Fibroblast of mammary gland (primary cell): ENCODE measurements at places on chromosomes 1 and 21.
A peak's percentile ranks its signal among the peaks of the same experiment; 100 is the strongest.

- peak; percentile 17 for DNase-seq
These were observed 63.6 kb upstream of the ZC3H12A start for GRCh38 chr1:37410815-37411214.

DNA sequence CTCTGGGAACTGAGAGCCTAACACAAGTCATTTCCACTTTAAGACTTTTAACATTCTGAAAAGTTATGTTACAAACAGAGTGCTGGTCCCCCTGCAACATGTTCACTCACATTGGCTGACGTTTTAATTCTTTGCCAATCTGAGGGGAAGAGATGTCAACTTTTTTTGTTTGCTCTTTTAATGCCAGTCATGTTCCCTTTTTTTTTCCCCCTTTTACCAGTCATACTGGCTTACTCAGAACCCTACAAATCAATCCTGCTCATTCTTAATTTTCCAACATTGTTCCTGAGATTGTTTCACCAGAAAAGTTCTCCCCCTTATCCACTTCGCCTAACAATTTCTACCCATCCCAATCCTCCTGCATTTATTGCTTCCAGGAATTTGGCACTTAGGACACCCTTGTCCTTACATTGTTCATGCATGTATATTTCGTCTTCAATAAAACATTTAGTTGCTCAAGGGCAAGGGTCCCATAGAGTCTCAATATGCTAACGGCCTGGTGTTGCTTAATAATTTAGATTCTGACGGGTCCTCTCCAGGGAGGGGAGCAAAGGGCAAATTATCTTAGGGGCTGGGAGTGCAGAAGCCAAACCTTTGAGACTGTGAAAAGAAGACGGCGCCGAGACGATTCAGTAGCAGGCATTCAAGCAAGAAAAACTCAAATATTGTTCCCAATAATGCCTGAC lies 624 bp upstream of the CR1L start:
- no peak for DNase-seq

DNA sequence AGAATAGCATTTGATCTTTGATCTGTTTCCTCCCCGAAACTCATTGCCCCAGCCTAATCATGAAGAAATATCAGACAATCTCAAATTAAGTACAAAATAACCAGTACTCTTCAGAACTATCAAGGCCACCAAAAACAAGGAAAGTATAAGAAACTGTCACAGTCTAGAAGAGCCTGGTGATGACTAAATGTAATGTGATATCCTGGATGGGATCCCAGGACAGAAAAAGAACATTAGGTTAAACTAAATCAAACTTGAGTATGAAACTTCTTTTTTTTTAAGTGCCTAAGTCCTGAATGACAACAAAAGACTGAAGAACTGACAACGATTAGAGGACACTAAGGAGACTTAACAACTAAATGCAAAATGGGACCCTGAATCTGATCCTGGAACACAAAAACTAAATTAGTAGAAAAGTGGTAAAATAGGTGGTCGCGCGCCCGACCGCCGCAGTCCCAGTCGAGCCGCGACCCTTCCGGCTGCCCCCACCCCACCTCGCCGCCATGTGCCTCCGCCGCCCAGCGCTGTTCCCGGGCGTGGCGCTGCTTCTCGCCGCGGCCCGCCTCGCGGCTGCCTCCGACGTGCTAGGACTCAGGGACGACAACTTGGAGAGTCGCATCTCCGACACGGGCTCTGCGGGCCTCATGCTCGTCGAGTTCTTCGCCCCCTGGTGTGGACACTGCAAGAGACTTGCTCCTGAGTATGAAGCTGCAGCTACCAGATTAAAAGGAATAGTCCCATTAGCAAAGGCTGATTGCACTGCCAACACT lies 5.5 kb upstream of the PRKAB2 start:
- DNase-seq: peak; percentile 83

DNA sequence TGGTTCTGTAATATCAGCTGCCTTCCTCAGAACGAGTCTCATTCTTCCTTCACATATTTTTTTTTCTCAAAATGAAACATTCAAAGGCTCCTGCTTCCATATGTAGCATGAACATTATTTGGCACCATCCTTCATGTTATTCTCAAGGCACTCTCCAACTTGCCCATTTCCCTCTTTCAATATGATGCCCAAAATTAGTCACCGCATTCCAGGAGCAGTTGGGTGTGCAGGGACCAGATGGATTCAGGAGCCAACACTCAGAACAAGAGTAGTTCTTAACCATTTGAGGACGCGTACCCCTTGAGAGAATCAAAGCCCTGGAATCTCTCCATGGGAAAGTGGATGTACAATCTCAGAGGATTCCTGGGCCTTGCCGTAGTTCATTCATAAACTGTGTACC lies 50.3 kb downstream of the KCNK1 start:
- no peak for DNase-seq

GRCh38 chr1:200558866-200559459 lies 61.6 kb downstream of the KIF14 start:
- peak; percentile 71 for DNase-seq

DNA sequence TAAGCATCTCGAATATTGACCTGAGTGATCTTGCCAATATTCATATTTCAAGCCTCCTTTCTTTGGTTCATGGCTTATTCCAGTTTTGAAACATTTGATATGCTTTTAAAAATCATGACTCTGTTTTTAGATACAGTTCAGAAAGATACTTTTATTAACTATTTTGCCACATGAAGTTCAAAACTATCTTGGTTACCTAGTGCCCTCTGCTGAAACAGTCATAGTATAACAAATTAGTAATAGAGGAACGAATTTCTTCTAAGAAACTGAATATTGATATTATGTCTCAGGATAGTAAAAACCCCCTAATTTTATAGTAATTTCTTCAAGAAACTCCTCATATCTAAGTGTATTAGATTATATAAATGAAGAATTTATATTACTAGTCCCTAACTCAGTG lies 52.6 kb upstream of the RC3H1 start:
- DNase-seq: peak; percentile 60

DNA sequence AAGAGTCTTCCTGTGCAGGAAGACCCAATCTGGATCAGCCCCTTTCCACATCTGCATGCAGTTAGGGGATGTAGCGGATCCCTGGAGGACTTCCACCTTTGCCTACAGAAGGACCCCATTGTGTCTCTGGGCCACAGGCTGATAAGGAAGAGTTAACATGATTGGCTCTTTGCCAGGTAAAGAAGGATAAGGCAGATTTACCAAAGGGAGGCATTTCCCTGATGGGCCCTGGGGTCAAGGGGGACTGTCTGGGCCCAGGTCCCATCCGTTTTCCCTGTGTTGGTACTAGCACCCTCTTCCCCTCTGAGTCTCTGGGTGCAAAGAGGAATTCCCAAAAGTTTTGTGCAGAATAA lies 29.1 kb downstream of the SLC26A9 start:
- no peak for DNase-seq

DNA sequence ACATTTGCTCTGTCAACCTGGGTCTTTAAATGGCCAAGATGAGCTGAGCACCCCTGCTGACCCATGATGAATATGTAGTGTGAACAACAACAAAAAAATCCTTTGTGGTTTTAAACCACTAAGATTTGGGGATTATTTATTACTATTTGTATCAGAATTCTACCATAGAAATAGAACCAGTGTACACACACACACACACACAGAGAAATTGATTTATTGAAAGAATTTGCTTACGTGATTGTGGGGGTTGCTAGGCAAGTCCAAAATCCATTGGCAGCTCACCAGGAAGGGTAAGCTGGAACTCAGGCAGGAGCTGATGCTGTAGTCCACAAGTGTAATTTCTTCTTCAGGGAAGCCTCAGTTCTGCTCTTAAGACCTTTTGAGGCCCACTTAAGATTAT lies 82.5 kb upstream of the MAP1LC3C start:
- DNase-seq: peak; percentile 83

DNA sequence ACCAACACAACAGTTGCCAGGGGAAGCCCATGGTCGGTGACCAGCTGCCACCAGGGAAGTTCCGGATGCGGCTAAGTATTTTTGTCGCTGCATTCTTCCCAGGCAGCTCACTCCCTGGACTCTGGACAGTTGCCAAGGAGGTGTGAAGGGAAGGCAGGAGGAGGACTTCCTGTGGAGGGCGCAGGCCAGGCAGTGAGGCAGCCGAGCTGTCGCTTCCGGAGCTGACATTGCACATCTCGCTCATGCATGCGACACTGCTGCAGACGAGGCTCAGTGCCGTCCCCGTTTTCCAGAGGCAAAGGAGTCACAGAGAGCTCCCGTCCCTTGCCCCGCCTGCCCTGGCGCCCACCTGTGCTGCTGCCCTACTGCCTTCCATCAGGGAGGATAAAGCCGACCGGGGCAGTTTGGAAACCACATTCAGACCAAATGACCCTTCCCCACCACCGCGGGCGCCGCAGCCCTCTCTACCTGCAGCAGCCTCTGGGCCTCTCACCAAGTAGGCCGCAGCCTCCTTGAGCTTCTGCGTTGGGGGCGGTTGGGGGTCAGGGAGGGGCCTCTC lies 81.4 kb downstream of the NENF start:
- DNase-seq: peak; percentile 16

GRCh38 chr21:15222707-15223106 lies 157.9 kb upstream of the NRIP1 start:
- DNase-seq: peak; percentile 29

- DNase-seq: no peak
These were observed 185.3 kb upstream of the POU3F1 start for GRCh38 chr1:38231941-38232340.

DNA sequence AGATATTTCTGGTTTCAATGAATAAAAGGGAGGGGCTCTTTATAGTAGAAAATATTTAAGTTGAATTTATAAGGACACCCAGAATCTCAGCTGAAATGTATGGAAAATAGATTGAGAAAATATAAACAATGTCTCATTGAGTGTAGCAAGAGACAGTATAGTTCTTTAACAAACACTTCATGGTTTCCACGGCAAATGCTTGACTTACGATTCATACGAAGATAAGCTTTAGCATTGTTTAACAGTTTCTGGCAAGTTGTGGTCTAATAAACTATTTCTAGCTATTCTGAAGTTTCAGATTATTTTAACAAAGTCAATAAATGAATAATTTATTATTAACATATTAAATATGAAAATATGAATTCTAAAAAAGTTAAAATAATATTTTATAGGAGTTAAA lies 1419.4 kb downstream of the KCNT2 start:
- DNase-seq: no peak

GRCh38 chr1:39080831-39081270 lies 54.7 kb downstream of the NDUFS5 start:
- no peak for DNase-seq

DNA sequence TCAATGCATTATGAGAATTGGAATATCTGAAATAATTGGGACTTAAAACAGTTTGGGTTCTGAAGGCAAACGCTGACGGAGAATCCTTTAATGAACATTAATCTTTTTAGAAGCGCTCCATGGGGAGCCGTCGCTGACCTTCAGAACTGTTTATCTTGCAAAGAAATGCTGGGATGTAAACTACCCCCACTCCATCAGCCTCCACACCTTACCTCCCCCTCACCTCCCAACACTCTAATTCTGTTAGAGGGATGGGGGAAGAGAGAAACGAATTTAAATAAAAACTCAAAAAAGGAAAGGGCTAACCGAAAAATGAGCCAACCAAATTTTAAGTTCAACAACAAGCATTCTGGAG lies 44.1 kb upstream of the DNAJC6 start:
- DNase-seq: no peak

- DNase-seq: peak; percentile 99
These were observed at the start of gene DNAJB4 for GRCh38 chr1:78004719-78005447. DNAJB4 (plus strand) TSS chr1:78004939; CDS start chr1:78005111, 172 bp downstream.

GRCh38 chr1:153231785-153232184 lies 14.4 kb downstream of the PRR9 start:
- no peak for DNase-seq

- peak; percentile 37 for DNase-seq
These were observed 49.5 kb upstream of the RAB4A start for GRCh38 chr1:229221106-229222019.

DNA sequence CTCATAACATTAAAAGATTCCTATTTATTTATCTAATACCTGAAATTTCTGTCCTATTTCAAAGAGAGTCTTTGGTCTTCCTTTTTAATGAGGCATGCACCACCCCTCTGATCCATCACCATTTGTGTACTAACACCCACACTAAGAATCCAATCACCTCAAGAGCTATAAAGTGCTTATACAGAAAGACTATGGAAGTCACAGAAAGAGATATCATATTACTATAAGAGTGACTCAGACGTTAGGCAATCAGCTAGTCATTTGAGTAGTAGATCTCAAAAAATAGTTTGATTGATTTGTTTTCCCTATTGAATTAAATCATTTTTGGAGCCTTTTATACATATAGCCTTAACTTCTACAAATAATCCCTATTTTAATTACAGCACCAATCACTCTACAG lies 46.1 kb downstream of the NME7 start:
- peak; percentile 80 for DNase-seq

GRCh38 chr1:241485145-241485544 lies 34.4 kb downstream of the FH start:
- no peak for DNase-seq

GRCh38 chr1:151984313-151984956 lies 9.2 kb downstream of the S100A10 start:
- no peak for DNase-seq

GRCh38 chr1:150808121-150808520 lies at the start of gene CTSK:
CTSK (minus strand) TSS chr1:150808260; CDS start chr1:150806805, 1,455 bp downstream.
- peak; percentile 68 for DNase-seq
